ENCODE measurements at places on chromosomes 7 and 10.

GRCh38 chr7:37817996-37818720 is 30.2 kb upstream of the NME8 start:
- no peak overlapping the region for H3K4me3 ChIP-seq
- no peak overlapping the region for H3K27ac ChIP-seq
- no peaks in the 10 kb centered on the region for H3K4me1 ChIP-seq
- H3K36me3 ChIP-seq, result no peaks in the 10 kb centered on the region

- H3K27ac ChIP-seq, result no peak within 1 kb of the TSS
- peaks cover 17% of the 10 kb centered on the region for H3K4me1 ChIP-seq
- H3K36me3 ChIP-seq, result no peaks in the 10 kb centered on the region
- peak within 1 kb of the TSS; percentile 47 for H3K4me3 ChIP-seq
- H3K27me3 ChIP-seq, result peaks cover 12% of the 10 kb centered on the region
- DNase-seq, result no peak
Observed at GRCh38 chr7:31051598-31052486, at the start of gene ADCYAP1R1. ADCYAP1R1 (plus strand) TSS chr7:31052308; CDS start chr7:31063265, 10,957 bp downstream.

DNA sequence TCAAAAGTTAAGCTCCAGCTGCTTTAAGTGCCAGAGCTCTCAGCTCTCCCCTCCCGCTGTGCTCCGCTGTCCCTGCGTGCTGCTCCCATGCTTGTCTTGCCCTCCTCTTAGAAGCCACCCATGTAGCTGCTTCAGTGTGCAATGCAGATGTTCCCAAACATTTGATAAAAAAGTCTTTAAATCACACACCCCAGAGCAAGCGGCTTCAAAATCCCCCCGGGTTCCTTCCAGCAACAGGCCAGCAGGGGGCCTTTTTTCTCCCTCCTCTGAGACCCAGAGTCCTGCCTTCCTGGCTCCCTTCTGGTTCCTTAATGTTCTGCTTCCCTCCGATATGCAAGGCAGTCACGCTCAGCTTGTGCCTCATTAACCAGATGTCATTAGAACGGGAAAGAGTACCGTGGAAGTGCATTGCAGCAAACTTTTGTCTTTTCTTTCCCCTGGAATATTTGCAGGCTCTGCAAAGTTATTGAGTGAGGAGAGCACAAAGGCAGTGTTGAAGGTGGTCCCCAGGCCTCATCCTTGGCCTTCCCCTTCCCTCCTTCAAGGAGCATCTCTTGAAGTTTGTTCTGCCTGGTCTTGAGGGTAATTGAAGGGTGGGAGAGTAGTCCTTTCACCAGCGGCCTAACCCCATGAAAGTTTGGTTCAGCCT is 25.5 kb downstream of the LDB3 start:
- DNase-seq, result no peak
- H3K27me3 ChIP-seq, result no peaks in the 10 kb centered on the region
- no peaks in the 10 kb centered on the region for H3K36me3 ChIP-seq
- peaks cover 8% of the 10 kb centered on the region for H3K4me1 ChIP-seq

DNA sequence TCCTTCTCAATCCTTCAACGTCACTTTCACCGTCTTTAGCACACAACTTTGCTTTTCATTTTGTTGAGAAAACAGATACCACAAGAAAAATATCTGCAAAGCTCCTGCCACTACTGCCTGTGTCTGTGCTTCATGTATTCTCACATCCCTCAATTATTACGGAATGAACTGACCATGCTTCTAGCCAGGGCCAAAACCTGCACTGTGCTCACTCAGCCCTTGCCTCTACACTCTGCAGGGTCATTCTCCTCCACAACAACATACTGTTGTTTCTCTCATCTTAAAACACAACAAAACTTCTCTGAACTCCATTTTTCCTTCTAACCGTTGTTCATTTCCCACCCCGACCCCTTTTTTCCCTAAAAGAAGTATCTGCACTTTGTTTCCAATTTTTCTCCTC is 29.5 kb downstream of the BMPR1A start:
- H3K27ac ChIP-seq, result no peak overlapping the region
- H3K27me3 ChIP-seq, result peaks cover 7% of the 10 kb centered on the region
- H3K4me3 ChIP-seq, result no peak overlapping the region
- peaks cover 14% of the 10 kb centered on the region for H3K4me1 ChIP-seq
- no peak for DNase-seq
- no peaks in the 10 kb centered on the region for H3K36me3 ChIP-seq

GRCh38 chr10:97138174-97138573 is 47.6 kb downstream of the SLIT1 start:
- H3K27me3 ChIP-seq, result no peaks in the 10 kb centered on the region
- no peak for DNase-seq
- H3K4me1 ChIP-seq, result no peaks in the 10 kb centered on the region
- H3K36me3 ChIP-seq, result no peaks in the 10 kb centered on the region
- H3K4me3 ChIP-seq, result no peak overlapping the region

GRCh38 chr10:69007260-69007659 is 18.7 kb downstream of the KIFBP start:
- no peak overlapping the region for H3K4me3 ChIP-seq
- H3K27me3 ChIP-seq, result no peaks in the 10 kb centered on the region
- DNase-seq, result no peak
- H3K4me1 ChIP-seq, result no peaks in the 10 kb centered on the region
- H3K36me3 ChIP-seq, result peaks cover 5% of the 10 kb centered on the region
- H3K27ac ChIP-seq, result no peak overlapping the region

DNA sequence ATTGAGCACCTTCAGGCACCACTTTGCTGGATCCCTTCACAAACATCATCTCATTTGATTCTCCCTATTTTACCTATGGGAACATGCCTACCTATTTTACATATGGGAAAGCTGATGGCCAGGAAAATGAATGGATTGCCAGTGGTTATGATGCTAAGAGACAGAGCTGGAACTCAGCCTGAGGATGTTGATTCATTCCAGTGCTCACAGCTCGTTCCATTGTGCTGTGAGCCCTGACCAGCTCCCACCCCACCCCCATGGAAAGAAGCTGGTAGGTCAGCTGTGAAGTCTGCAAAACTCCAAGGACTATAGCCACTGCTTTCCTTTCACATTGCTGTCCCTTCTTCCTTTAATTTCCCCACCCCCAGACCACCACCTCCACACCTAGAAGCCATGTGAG is 9.6 kb downstream of the UBTD1 start:
- DNase-seq, result no peak
- H3K36me3 ChIP-seq, result no peaks in the 10 kb centered on the region
- no peaks in the 10 kb centered on the region for H3K4me1 ChIP-seq
- H3K4me3 ChIP-seq, result no peak overlapping the region
- H3K27ac ChIP-seq, result no peak overlapping the region

GRCh38 chr7:100016215-100016901 is 962 bp downstream of the ZKSCAN1 start:
- no peaks in the 10 kb centered on the region for H3K36me3 ChIP-seq
- peak overlapping the region; percentile 88 for H3K4me3 ChIP-seq
- H3K27ac ChIP-seq, result peak overlapping the region; percentile 94
- H3K27me3 ChIP-seq, result no peaks in the 10 kb centered on the region
- peaks cover 92% of the 10 kb centered on the region for H3K4me1 ChIP-seq

Data from esophagus squamous epithelium (tissue), 5 donors.